ENCODE measurements at places on chromosomes 5 and 9.

GRCh38 chr5:9785751-9786150 is 155.6 kb upstream of the TAS2R1 start:
- DNase-seq = no peak

- DNase-seq = peak; percentile 68
Observed at GRCh38 chr9:88578121-88579049, 43.4 kb downstream of the NXNL2 start.

- DNase-seq = no peak
Observed at GRCh38 chr5:126576974-126577373, 18.0 kb downstream of the ALDH7A1 start.

DNA sequence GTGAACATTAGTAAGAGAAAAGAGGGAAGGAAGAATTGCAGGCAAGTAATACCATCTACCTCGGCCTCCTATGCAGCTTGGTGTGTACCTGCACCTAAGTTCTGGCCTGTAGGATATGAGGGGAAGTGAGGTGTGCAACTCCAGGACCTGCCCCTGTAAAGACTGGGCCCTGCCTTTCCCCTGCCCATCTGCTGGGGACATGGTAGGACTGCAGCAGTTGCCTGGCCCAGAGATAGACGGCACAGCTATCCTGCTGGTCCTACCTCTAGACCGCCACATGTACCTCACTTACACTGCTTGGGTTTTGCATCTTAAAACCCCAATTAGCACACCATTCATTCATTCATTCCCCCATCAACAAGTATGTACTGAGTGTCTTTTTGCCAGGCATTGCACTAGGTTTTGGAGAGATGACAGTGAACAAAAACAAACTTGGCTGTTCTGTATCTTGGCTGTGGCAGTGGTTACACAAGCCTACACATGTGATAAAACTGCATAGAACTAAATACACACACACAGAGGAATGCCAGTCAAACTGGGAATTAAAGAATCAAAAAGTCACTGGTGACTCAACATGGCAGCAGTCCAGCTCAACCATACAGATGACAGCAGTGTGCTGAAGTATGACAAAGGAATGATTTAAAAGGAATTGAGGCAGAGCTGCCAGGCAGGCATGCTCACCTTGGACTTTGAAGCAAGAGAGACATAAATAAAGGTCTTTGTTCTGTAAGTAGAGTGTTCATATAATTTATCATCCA is 23.3 kb upstream of the MGAT1 start:
- DNase-seq = no peak

DNA sequence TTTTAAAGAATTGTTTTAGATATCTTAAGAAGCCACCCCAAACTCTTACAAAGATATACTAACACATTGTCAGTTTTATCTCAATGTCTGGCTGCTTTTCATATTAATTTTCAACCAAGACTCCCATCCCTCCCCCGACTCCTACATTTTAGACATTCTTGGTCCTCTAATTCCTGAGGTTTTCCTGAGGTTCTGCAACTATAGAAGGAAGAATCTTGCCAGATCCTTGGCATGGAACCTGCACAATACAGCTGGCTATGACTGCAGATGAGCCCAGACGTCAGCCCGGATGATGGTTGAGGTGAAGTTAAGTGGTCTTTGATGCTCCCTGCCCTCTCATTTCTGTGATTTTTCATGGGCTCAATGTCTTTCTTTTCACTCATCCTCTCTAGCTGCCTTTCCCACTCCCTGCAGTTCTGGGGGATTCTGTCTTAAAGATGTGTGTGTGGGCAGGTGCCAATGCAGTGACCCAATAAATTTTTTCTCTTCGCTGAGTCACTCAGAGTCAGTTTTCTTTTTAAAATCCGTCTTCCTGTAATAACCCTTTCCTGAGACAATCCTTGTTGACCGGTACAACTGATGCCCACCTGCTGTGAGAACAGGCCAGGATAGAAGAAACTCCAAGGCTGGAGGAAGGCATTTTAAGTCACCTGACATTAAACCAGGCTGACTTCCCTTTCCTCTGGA is 237.8 kb upstream of the GAS1 start:
- no peak for DNase-seq

- peak; percentile 11 for DNase-seq
Observed at GRCh38 chr5:67770431-67771025, 445.0 kb upstream of the PIK3R1 start.

- no peak for DNase-seq
Observed at GRCh38 chr5:54086191-54086590, 224.2 kb downstream of the ARL15 start.
